Activated B cell treated with CpG ODN at 0.5 μM for 24 hours (primary cell): ENCODE measurements at places on chromosomes 12 and 14. TPM values are rescaled to one million over a fixed set of nuclear protein-coding genes. Genes with fewer than 3 reads are reported as not detected.

Gene GZMB
- total RNA-seq = 2.3 and 2.9 TPM in 2 replicates

GRCh38 chr14:83483063-83483462 is 1949.4 kb upstream of the SEL1L start:
- no peaks in the 10 kb centered on the region for H3K27me3 ChIP-seq
- H3K4me3 ChIP-seq = no peak overlapping the region
- H3K36me3 ChIP-seq = no peaks in the 10 kb centered on the region
- DNase-seq = no peak
- no peak overlapping the region for H3K27ac ChIP-seq

GRCh38 chr14:85978582-85979250 is 448.8 kb downstream of the FLRT2 start:
- H3K27ac ChIP-seq = no peak overlapping the region
- peaks cover 14% of the 10 kb centered on the region for H3K36me3 ChIP-seq
- no peak overlapping the region for H3K4me3 ChIP-seq
- H3K27me3 ChIP-seq = no peaks in the 10 kb centered on the region

DNA sequence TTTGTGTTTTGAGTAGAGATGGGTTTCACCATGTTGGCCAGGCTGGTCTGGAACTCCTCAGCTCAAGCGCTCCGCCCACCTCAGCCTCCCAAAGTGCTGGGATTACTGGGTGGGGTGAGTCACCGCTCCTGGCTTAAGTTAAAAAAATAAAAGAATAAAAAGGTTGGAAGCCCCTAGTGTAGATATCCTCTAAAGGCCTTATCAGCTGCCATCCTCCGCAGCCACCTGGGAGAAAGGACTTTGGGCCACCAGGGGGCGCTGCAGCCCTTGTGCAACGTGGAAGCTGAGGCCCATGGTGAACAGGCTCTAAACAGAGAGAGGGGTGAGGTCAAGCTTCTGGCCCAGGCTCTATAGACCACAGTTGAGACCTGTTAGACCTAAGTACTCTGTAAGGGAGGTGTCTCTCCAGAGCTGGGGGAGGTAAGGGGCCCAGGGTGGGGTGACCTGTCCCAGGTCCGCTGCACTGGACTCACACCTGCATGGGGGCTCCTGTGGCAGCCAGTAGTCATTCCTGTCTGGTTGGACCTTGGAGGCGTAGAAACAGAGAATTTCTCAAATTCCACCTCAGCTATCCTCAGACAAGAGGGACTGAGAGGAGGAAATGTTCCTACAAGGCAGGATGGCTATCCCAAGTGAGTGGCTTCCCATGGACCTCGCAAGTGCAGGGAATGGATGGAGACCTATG is 14.0 kb upstream of the RACGAP1 start:
- H3K36me3 ChIP-seq = no peaks in the 10 kb centered on the region
- H3K4me3 ChIP-seq = no peak overlapping the region
- no peak overlapping the region for H3K27ac ChIP-seq
- peak; percentile 69 for DNase-seq

Gene SERPINA10
- total RNA-seq = not detected in 2 replicates

DNA sequence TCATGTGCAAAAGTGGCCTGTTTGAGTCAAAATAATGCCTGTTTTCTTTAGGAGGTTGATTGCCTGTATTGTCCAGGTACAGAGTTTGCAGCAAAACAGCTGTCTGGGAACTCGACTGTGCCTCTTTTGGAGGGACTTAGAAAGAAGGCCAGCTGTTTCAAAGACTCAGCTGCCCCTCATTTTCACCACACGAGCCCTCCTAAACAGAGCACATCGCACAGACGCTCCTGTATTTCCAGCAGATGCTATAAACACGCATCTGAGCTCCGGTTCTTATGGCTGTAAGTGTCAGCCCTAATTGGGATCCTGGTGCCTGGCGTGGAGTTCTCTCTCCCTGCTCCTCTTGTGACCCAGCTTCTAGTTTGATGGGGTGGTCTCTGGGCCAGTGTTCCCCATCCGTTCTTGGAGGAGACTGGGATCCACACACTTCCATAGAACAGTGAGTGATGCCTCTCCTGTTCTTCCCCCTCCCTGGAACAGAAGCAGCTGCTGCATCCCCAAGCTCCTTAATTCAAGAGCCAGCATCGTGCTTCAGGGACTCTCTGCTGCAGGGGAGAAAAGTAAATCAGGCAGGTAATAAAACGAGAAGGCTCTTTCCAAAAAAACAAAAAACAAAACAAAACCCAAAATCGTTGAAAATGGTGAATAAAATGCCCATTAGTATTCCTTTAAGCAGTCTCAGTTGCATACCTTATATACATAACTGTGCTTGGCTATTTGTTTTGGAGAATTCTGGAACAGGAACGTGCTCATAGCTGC is 269.0 kb downstream of the SLC15A4 start:
- no peak overlapping the region for H3K4me3 ChIP-seq
- H3K36me3 ChIP-seq = no peaks in the 10 kb centered on the region
- H3K27me3 ChIP-seq = no peaks in the 10 kb centered on the region
- no peaks in the 10 kb centered on the region for H3K4me1 ChIP-seq
- H3K27ac ChIP-seq = no peak overlapping the region
- no peak for DNase-seq

GRCh38 chr14:49892301-49892635 is 614 bp upstream of the ARF6 start:
- no peak for DNase-seq
- peaks cover 36% of the 10 kb centered on the region for H3K4me1 ChIP-seq
- peak overlapping the region; percentile 98 for H3K27ac ChIP-seq
- H3K36me3 ChIP-seq = peaks cover 44% of the 10 kb centered on the region
